ENCODE measurements at places on chromosomes 6 and 20.

DNA sequence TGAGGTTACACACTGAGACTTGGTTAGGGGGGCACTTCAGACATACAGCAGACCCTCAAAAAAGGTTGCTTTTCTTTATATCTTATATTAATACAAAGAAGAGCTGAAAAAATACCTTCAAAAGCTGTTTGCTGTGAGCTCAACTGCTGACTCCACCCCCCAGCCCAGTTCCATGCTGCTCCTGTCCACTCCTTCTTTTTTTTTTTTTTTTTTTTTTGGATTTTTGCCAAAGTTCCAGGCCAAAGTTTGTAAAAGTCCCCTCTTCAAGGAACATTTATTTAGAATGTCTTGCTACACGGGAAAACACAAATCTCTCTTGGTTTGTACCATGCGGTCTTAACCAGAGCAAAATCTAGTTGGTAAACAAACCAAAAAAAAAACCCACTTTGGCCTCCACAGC is 85.3 kb upstream of the AKAP12 start:
- no peak for DNase-seq

- DNase-seq: no peak
These were observed 131.1 kb downstream of the MYLK4 start for GRCh38 chr6:2619651-2620050.

GRCh38 chr6:69589626-69590025 is 207.2 kb downstream of the LMBRD1 start:
- no peak for DNase-seq

DNA sequence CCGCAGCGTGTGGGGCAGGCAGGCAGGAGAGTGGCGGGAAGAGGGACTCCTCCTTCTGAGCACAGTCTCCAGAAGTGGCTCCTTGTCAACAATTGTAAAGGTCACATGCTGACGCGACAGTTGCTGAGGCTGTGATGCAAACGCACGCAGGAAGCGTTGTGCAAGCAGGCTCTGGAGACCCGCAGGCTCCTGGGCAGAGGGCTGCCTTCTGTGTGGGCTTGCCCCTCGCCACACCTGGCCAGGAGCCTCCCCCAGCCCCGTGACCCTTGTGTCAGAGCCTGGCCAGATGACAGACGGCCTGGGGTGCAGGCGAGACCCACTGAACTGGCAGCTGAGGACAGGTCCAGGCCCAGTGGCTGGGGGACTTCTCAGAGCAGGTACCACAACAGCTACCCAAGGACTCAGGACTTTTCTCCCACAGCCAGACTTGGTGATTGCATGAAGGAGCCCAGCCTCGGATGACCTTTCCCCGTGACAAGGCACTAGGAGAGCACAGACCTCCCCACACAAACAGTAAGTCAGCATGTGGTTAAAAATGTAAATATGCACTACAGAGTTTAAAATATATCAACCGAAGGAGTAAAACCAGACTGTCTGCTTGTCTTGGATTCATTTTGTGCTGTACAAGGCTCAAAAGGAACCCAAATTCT is 222.1 kb upstream of the RREB1 start:
- no peak for DNase-seq

- no peak for DNase-seq
These were observed 211.4 kb upstream of the CDYL start for GRCh38 chr6:4564801-4565271.

DNA sequence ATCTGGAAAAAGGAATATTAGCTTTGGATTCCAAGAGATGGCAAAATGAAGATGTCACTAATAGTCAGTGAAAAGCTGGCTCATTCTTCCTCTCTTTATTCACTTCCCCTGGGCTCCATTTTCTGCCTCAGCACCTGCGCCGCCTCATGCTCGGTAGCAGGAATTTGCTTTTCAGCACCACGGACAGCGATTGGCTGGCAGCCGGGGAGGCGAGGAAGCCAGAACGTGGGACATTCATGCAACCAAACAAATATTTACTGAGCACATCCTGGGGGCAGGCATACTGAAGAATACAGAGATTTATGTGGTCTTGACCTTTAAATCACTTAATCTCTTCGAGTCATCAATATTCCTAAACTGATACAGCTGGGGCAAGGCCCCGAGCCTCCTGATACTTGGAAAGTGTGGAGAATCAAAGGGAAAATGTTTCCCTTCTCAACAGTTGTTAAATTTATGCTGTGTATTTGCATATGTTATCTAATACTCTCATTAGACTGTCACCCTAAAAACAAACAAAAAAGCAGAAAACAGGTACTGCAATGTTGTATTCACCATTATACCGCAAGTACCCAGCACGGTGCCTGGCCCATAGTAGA is 12.1 kb upstream of the PDYN start:
- DNase-seq: peak; percentile 81

DNA sequence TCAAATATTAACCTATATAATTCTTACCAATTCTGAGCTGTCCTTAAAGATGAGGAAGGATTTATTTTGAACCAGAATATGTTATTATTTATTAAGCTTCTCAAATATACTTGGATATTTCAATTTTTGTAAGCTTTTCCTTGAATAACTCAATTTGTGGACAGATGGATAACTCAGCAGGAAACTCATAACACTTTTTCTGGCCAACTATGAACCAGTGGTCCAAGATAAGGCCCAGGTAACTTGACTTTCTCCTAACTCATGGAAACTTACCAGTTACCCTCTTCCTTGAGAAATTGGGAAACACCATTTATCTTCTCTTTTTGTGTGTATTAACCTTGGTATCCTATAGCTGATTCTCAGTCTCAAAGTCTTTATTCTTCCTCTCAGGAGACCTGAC is 427.5 kb upstream of the SYNCRIP start:
- no peak for DNase-seq

DNA sequence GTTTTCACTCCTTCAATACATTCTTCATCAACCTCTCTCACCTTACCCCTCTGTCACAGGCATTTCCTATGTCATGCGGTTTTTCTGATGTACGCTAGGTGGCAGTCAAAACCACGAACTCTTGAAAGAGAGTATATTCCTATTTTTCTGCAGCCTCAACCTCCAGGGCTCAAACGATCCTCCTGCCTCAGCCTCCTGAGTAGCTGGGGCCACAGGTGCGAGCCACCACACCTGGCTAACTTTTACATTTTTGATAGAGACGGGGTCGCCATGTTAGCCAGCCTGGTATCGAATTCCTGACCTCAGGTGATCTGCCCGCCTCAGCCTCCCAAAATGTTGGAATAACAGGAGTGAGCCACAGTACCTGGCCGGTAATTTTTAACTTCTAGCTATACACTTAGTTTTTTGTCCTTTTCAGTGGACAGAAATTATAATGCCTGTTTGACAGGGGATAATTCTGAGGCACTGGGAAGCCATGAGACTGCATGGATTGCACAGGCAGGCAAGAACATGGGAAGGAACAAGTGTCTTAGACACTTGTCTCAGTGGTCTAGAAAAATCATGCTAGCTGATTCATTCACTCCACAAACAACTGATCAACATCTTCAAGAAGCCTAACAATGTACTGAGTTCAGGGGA is 22.5 kb upstream of the HFE start:
- DNase-seq: peak; percentile 51

DNA sequence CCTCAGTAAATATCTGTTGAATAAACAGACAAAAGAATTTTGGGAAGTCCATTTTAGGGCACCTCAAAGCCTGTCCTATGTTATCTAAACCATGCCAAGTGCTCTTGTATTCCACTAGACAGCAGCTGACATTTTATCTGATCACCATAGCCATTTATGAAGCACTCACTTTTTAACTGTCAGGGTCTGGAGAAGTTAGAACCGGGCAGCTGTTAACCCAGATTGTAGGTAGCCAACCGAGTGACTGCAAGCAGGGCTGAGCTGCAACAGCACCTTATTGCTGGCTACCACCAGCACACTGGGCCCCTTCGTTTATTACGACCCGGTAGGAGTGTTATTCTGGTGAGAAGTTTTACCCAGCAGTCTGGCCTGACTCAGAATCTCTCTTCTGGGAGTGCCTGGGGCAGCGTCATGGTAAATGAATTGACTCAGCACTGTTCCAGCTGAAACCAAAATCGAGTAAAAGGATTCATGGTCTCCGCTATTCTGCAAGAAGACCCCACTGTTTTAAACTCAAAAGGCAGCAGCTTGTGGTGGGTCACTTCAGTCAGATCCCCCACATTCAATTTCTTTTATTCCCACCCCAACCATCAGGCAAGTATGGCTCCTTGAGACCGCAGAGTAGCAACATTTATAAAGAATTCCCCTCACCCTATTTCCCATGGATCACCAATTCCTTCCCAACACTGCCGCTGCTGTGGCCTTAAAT is 1.7 kb downstream of the UBE2V1 start:
- DNase-seq: peak; percentile 72

DNA sequence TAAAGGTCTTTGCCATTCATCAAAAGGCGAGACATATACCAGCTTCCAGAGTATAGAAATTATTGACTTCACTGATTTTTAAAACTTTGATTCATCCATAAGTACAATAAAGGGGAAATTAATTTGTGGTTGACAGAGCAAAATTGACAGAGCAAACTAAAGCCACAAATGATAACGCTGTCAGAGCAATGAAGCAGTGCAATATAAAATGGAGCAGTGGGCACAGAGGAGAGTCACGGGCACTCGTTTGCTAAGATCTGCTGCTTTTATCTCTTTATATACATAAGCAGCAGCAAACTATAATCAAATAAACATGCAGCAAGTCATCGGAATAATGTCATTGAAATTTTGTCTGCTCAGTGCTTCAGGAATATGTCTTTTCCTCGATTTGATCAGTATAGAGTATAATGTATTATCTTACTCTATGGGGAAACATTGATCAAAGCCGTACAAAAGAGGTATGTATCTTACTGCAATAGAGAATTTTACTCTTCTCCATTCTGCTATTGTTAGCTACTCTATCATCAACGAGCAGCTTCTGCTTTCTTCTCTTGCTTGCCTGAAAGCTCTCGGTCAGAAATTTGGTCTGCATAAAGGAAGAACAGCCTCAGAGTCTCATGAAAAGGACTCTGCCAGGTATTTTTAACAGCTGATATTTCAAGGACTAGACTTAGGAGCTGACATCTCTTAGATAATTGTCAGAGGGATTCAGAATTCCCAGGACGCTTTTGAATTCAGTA is 546.0 kb upstream of the ARID1B start:
- no peak for DNase-seq

- DNase-seq: no peak
These were observed 23.7 kb downstream of the ADGRF5 start for GRCh38 chr6:46898006-46898405.

DNA sequence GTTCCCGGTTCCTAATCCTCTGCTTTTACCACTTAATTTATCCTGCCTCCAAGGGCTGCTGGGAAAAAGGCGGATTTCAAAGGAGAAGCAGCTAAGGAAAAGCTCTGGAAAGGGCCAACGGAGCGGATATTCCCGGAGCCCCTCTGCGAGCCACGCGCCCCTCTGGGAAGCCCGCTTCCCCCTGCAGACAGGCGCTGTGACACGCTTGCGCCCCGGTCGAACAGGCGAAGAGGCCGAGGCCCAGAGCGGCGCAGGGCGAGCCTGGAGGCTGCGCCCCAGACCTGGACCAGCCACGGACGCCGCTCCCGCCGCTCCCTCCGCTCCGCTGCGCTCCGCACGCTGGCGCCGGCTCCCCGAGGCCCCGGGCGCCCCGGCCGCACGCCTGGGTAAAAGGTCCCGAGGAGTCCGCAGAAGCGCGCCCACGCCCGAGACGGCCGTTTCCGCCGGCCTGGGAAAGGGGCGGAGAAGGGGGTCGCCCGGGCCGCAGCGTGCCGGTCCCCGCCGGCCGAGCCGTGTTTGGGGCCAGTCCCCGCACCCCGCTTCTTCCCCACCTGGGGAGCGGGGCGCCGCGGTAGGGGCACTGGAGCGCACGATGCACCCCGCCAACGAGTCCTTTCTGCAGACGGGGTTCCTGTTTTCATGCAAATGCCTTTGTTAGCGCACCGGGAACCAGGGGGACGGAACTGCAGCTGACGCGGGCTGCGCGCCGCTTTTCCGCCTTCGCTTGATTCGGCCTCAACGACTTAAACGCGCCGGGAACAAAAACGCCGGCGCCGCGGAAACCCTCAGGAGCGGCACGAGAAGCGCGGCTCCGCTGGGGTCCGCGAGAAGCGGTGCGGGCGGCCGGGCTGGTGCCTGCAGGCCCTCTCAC is 91.9 kb upstream of the SIRPA start:
- DNase-seq: peak; percentile 42

DNA sequence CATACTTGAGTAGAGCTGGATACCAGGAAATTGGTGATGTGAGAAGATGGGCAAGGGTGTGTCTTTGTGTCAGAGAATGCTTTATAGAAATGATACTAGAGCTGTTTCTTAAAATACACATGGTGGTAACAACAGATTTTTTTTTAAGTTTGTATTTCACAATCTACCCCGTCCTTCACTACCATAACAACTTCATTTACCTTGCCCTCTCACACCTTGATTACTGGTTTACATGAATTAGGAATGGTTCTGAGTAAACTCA is 45.4 kb downstream of the RARS2 start:
- DNase-seq: no peak

- no peak for DNase-seq
These were observed 589.1 kb downstream of the EYS start for GRCh38 chr6:65117817-65118409.

- DNase-seq: no peak
These were observed 50.0 kb downstream of the ADAT2 start for GRCh38 chr6:143400258-143401067.

DNA sequence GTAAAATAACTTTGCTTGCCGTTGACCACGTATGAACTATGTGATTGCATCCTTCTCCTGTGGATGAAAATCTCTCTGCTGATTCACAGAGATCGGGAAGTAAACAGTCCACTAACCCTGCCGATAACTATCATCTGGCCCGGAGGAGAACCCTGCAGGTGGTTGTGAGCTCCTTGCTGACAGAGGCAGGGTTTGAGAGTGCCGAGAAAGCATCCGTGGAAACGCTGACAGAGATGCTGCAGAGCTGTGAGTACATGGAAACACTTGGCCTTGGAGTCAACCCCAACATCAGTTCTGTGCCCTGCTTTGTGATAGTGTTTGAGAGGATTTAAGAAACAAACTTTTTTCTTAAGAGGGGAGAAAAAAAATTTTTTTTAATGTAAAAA is 937 bp downstream of the TAF8 start:
- DNase-seq: no peak

GRCh38 chr20:54344832-54345231 is 130.6 kb upstream of the DOK5 start:
- DNase-seq: no peak

DNA sequence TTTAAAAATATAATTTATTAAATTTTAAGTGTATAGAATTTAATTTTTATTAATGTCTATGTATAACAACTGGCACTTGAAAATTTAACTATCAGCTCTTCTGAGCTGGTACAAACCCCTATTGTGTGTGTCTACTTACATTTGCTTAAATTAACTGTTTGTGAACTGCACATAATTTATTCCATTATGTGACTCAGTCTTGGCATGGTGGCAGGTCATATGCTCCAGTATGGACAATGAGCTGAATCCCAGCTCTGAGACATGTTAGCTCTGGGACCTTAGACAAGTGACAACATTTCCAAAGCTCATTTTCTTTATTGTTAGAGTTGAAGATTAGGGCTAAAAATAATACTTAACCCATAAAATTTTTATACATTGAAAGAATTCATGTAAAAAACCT is 526.1 kb upstream of the MARCKS start:
- DNase-seq: no peak

DNA sequence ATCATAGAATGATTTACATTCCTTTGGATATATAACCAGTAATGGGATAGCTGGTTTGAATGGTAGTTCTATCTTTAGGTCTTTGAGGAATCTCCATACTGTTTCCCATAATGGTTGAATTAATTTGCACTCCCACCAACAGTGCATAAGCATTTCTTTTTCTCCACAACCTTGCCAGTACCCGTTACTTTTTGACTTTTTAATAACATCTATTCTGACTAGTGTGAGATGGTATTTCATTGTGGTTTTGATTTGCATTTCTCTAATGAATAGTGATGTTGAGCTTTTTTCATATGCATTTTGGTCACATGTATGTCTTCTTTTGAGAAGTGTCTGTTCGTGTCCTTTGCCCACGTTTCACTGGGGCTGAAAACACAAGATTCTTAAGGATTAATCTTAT is 107.3 kb downstream of the TINAG start:
- no peak for DNase-seq

Data from stimulated activated CD8-positive, alpha-beta memory T cell treated with anti-CD3 and anti-CD28 coated beads, Interleukin-4, amount 100 ng/mL, for 48 hours (primary cell).